NCI-H1436 (cell line): ENCODE measurements at places on chromosomes 11 and 22.

DNA sequence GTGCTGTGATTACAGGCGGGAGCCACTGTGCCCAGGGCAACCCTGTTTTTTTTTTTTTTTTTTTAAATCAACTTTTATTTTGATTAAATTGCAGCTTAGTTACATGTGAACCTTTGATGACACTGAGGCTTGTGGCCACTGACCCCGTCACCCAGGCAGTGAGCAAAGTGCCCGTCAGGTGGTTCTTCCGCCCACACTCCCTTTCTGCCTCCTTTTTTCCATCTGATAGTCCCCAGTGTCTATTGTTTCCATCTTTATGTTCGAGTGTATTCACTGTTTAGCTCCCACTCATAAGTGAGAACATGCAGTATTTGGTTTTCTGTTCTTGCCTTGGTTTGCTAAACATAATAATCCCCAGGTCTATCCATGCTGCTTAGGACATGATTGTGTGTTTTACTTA is 110.9 kb upstream of the GRK3 start:
- no peak for DNase-seq

GRCh38 chr22:20653012-20653794 is 120.7 kb upstream of the SERPIND1 start:
- no peak for DNase-seq

GRCh38 chr11:44531116-44531504 is 34.4 kb upstream of the CD82 start:
- no peak for DNase-seq

- DNase-seq = no peak
Measured at GRCh38 chr11:65182258-65183170, 786 bp downstream of the CAPN1 start.

- DNase-seq = no peak
Measured at GRCh38 chr11:82176365-82176764, 557.3 kb downstream of the FAM181B start.

- DNase-seq = no peak
Measured at GRCh38 chr22:35995772-35996171, 32.9 kb downstream of the RBFOX2 start.

DNA sequence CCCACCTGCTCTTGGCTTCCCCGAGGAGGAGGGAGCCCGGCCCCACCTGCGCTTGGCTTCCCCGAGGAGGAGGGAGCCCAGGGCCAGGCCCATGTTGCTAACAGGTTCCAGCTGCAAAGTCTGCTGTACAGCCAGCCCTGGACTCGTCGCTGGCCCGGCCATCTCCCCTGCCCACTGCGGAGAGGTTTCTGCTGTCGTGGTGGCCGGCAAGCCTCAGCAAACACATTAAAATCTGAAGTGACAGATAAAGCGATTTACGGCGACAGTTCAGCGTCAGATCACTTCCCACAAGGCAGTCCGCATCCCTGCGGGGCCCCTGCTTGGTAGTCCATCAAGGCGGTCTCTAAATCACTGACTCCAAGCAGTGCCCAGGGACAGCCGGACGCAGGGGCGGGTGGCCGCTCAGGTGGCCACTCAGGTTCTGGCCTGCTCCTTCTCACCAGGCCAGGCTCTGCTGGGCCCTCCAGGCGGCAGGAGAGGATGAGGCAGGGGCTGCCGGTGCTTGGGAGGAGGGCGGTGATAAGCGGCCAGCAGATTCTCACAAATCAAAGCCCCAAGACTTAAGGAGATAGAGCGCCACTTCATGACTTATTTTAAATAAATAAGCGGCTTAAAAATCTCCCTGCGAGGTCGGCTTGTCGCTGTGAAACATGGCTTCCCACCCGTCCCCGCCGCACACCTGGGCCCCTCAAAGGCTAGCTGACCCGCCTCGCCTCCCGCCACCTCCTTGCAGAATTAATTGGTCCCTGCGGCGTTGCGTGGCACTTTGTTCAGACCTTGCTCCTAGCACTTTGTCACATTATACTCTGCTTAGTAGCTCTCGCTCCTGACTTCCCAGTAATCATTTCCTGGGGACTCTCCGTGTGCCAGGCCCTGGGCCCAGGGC is 21.1 kb downstream of the MACROD1 start:
- DNase-seq = no peak

- no peak for DNase-seq
Measured at GRCh38 chr11:105144887-105145286, 5.3 kb upstream of the CARD18 start.

DNA sequence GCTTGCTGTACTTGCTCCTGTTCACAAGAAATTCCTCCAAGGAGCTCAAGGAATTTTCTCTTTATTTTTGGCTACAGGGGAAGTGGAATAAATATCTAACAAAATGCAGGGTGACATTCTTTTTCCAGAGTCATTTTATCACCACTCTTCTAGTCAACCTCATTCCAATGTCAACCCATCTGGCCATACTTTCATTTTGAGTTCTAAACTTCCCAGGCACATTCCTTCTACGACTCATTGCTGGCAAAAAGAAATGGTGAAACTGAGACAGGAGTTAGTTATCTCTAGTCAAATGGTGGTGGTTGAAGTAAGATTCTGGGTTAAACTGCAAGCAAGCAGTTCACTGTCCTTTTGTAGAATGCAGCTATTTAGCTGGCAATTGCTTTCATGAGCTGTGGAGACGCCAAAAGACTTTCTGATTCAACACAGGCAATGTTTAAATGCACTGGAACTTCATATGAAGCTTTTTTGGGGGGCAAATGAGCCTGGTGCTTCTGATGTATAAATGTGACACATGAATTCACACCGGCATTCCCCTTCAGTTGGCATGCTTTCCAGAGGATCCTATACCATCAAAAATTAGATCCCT is 304.6 kb downstream of the CADM1 start:
- DNase-seq = no peak

GRCh38 chr22:46508491-46508999 is 28.9 kb downstream of the CELSR1 start:
- DNase-seq = no peak

DNA sequence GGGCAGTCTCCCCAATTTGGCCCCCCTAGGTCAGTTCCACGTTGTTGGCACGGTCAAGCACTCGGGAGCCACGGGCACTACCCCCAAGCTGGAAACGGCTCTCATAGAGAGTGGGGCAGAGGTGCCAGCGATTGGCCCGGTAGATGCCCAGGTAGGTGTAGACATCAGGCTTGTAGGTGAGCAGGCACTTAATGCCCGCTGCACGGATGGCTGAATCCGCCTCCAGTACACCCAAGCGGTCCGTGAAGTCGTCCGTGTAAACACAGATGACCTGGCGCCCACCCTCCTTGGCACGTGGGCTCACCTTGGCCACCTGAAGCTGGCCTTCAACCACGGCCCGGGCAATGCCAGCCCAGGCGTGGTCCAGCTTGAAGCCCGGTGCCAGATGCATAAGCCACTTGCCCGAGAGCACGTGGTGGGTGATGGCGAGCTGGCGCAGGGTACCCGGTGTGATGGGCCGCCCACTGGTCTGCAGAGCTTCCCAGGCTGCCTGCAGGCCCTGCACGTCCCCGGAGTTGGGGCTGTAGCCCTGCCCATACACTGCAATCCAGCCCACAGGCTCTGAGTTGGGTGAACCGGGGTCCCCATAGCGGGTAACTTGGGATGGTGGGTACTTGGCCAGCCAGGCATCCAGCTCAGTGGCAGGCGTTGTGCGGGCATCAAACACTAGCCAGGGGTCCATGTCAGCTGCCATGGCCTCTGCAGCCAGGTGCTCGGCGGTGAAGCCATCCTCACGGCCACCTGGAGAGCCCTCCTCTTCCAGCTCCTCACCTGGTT is 1.2 kb downstream of the C11orf68 start:
- DNase-seq = no peak

- no peak for DNase-seq
Measured at GRCh38 chr22:22976033-22976922, 88.7 kb downstream of the IGLL5 start.

DNA sequence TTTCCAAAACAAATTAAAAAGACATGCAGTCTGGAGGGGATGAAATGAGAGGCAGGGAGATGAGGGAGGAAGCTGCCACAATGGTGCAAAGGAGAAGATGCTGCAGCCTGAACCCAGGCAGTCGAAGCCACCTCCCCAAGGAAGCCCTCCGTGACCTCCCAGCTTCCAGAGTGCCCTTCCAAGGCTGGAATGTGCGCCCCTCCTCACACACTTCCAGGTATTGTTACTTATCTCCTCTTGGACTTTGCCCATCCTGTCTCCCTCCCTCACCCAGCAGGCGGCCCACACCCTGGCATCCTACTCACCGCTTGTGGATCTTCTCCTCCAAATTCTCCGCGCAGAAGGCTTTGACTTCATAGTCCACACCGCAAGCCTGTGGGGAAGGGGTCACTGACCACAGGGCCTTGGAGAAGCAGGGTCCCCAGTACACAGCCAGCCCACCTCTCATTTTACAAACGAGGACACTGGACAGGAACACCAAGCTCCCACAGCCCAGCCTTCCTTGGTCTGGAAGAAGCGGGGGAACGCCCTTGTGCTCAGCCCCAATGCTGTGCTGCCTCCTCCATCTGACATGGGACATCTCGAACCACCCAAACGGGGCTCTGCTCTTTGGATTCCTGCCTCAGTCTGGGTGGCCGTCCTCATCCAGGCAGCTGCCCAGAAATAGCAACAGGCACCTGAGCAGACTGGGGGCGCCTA is 40.3 kb downstream of the TPBGL start:
- DNase-seq = no peak

DNA sequence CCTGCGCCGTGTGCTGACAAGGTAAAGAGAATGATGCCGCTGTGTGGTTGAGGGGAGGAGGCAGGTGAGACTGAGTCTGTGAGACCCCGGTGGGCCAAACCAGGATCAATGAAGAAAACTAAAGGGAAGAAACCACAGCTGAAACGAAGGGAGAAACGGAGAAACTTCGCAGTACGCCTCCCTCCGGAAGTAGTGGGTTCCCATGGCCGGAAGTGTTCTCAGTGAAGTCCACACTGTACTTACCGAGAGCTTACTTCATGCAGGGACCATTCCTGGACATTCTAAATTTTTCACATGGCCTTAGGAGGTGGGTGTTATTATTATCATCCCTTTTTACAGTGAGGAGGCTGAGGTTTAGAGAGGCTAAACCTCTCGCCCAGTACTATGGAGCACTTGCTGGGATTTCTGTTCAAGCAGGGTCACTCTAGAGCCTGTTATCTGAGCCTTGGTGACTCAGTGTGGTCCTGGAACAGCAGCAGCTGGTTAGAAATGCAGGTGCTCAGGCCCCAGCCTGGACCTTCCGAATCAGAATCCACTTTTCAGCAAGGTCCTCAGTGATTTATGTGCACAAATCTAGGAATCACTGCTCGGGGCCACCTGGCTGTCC is 17.9 kb downstream of the CD5 start:
- DNase-seq = no peak

GRCh38 chr11:124843616-124843910 is 21.7 kb upstream of the ROBO3 start:
- no peak for DNase-seq

DNA sequence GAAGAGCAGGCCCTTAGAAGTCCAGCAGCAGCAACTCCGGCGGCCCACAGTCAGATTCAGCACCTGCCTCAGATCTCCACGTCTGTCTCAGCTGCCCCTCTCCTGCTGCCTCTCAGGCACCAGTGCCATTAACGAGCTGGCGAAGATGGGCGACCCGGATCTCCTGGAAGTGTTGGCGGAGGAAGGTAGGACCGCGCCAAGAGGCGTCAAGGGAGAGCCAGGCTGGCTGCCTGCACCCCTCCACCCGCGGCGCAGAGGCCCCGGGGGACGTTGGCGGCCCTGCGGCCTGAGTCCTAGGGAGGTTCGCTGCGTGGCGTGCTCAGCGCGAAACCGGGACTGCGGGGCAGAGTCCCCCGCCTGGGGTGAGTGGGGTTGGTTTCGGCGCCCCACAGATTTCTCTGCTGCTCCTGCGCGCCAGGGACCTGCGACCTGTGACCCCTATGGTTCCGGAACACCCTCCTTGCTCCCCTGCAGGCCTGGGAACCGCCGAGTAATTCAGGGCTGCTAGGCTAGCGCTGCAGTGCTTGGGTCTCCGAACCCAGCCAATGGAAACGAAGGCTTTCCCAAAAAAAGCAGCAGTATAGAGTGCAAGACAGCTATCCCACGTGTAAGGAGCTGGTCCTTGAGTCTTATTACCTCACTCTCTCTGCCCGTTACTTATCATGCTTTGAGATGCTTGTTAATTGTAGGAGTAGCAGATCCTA is 615 bp downstream of the ANO5 start:
- no peak for DNase-seq

- no peak for DNase-seq
Measured at GRCh38 chr22:49004484-49005399, 822.9 kb downstream of the BRD1 start.

DNA sequence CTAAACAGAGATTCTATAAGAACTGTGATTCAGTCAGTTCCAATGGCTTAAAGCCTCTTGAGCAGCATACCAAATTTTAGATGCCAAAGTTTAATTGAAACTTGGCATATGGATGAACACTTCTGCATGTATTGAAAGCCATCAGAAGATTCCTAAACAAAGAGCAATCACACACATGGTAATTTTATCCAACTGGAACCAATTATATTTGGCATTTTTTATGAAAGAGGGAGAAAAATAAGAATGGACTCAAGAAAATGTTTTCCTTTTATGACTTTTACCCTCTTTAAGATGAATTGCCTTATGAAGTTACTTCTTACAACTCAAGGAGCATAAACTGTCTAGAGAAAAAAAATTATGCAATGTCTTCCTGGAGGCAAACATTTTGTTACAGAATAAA is 7.4 kb downstream of the TRPC6 start:
- DNase-seq = no peak

- DNase-seq = no peak
Measured at GRCh38 chr11:114442536-114442935, 3.3 kb downstream of the REXO2 start.

DNA sequence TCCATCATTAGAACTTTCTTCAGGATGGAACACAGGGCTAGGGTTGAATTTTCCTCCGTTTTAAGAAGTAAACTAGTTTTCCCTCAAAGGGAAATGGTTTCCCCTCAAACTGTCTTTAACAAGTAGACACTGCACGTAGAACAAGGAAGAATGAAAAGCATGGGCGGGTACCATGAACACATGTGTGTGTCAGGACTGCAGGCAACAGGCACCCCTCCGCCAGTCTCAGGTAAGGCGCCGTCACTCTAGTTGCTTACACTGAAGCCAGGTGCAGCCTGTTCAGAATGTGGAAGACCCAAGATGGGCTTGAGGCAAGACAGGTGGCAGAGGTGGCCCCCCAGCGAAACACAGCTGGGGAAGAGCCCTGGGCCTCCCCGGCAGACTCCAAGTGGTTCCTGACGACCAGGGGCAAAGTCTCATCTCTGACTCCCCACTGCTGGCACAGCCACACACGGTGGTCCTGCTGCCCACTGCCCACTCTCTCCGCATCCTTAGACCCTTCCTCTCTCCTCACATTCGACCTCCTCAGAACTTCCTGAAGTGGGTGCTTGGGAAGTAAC is 25.4 kb upstream of the MOB2 start:
- no peak for DNase-seq

GRCh38 chr22:17726928-17727897 is 47.1 kb downstream of the BID start:
- no peak for DNase-seq
